NCI-H1105 (cell line): ENCODE measurements at places on chromosomes 6 and 20.
A peak's percentile ranks its signal among the peaks of the same experiment; 100 is the strongest.

DNA sequence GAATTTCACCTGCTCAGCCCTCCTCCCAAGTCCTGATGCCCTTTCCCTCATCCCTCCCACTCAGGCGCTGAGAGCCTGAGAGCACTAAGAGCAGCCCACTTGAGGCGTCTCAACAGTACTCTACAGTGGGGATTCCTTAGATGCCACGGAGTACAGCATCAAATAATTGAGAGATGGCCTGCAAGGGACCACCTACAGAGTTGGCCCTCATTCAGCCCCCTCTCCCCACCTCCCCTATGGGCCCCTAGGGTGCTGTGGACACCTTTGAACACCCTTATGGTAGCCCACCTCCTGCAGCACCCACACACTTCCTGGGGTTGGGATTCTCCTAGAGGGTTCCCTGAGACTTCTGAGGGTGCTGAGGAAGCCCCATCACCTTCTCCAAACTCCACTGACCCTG lies 37.1 kb upstream of the SIRPG start:
- DNase-seq, result no peak

DNA sequence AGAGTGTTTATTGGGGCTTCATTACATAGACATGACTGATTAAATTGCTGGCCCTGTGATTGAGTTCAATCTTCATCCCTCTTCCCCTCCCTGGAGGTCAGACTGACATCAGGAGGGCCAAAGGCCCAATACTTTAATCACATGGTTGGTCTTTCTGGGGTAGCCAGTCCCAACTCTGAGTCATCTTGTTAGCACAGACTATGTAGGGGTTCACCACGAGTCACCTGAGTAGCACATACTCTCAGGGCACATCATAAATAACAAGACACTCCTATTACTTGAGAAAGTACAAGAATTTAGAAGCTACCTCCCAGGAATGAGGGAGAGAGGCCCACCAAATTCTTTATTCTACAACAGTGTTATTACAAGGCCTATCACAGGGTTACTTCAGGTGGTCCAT lies 11.3 kb downstream of the GINS1 start:
- no peak for DNase-seq

- DNase-seq, result peak; percentile 81
These were observed 3.5 kb downstream of the SCML4 start for GRCh38 chr6:107820338-107821261.

GRCh38 chr6:40536442-40536841 lies 50.7 kb downstream of the LRFN2 start:
- DNase-seq, result no peak

DNA sequence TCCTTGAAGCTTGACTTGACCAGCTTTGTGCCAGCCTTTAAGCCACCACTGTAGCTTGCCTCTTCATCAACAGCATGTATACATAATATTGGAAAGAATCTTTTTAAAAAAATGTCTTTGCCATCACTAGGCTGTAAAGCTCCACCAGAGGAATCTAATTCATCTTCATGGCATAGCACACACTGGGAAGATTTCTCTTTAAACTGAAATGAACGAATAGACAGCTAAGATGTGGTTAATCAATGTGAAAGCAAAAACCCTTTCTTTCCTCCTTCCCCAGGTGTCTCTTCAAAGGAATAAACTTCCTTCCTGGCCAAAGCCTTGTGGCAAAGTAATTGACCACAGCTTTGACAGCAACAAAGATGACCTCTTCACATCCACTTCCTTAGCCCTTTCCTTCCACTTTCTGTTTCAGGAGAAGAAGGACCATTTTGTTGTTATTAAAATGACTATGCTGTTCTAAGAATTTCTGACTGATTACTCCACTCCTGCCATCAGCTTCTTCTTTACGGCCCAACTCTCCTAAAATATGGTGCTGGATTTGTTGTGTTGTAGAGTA lies 428.7 kb upstream of the SOX4 start:
- DNase-seq, result no peak

DNA sequence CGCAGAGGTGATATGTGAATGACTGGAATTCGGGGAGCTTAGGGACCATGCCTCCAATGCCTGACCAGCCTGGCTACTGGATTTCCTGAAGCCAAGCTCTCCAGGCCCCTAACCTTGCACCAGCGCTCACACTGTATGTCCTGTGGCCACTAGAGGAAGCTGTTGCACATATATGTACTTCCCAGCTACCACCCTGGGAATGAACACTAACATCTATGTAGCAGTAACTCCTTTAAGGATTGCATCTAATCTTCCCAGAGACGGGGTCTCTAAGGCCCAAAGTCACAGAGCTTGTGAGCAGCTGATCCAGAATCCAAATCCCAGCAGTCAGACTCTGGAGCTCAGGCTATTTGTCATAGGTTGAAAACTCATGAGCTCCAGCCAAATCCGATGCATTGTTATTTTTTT lies 20.4 kb upstream of the BPIFB1 start:
- no peak for DNase-seq

DNA sequence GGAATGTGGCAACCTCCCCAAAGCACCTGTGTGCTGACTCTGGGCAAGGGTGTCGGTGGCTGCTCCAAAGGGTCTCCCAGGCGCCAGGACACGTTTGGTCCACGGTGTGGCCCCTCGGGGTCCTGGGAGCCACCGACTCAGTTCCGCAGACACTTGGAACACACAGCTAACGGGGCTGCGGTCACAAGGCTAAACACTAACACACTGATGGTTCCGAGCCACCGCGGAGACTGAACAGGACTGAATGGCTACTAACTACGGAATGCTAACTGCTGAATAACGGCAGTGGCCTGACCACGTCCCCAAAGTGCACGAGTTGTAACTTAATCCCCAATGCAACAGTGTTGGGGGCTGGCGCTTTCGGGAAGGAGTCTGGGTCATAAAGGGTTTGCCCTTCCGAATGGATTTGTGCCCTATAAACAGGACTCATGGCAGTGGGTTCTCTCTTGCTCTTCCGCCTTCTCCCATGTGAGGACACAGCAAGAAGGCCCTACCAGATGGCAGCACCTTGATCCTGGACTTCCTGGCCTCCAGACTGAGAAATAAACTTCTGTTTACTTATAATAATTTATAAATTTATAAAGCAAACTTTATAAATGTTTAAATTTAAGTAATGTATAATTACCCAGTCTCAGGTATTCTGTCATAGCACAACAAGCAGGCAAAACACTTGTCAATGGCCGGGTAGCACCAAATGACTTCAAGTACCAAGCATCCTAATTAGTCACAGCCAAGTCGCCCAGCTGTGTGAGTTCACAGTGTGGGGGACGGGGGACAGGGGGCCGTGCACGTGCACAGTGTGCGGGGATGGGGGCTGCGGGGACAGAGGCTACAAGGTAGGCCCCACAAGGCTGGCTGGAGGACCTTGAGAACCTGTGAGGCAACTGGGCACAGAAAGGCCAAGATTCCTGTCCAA lies 2.3 kb upstream of the EEF1A2 start:
- no peak for DNase-seq

DNA sequence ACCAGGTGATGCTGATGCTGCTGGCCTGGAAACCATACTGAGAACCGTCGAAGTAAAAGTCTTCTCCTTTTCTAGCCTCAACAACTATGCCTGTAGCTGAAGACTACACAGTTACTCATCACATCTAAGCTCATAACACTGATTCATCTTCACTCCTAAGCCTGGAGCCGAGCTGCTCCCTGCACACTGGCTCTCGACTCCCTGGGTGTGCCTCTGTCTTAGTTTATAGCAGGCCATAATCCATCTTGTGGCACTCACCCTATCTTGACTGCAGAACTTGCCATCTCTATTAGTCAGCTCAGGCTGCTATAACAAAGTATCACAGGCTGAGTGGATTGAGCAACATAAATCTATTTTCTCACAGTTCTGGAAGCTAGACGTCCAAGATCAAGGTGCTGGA lies 191.0 kb downstream of the UNC5CL start:
- no peak for DNase-seq

DNA sequence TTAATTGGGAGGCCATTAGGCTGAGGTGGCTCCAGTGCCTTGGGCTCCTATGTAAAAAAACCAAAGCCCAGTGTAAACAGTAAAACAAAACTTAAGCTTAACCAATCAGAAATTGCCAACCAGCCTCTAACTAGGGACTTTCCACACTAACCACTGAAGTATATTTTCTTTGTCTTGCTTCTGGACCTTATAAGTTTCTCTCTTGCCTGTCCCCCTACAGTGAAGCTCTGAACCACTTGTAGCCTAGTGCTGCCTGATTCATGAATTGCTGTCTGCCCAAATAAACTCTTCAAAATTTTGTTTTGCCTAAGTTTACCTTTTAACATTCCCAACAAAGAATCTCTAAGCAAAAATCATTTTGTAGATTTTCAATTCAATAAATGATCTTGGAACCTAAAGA lies 28.2 kb downstream of the POPDC3 start:
- DNase-seq, result no peak

- DNase-seq, result no peak
These were observed 862 bp upstream of the TFAP2C start for GRCh38 chr20:56628015-56628872.

DNA sequence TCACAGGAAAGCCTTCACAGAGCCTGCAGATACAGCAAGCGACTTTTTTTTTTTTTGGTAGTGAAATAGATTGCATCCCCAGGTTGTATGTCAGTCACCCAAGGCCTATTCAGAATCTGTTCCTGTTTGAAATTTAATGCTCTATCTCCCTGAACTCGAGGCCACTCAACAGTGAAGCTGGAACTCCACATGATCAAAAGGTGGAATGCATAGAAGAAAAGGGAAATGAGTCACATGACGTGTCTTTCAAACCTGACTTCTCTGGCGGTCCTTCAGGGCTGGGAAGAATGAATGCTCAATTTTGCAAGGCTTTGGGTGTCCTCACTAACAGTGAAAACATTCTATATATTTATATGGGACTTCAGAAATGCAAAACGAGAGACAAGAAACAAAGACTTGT lies 88.4 kb upstream of the B3GAT2 start:
- DNase-seq, result no peak

DNA sequence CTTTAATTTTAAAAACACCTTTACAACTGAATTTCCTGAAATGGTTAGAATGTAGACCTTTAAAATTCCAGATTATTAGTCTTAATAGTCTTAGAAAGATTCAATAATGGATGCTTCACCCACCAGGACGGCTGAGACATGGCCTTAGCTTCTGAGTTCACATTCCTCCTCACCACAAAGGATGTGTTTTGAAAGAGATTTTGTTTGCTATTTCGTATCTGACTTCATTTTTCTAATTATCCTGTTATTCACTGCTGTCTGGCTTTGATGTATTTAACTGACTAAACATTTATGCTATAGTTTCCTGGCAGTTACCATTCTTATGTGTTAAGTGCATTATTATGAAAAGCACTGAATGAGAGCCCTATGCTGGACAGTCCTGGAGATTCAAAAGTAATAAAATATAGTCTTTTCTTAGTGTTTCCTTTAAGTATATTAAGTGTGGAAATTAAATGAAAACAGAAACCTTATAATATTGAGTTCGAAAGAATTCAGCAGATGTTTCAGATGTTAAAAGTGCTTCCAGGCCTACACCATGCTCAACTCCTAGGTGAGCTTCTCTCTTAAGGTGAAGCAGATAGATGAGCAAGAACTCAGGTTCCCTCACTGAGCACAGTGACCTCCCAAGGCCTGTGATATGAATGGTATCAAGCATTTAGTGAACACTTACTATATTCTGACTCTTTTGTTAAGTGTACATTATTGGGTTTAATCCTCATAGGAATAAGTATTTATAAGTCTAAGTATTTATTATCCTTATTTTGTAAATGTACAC lies 40.3 kb downstream of the MAP3K4 start:
- no peak for DNase-seq

- DNase-seq, result no peak
These were observed 16.9 kb downstream of the RBM38 start for GRCh38 chr20:57408131-57408530.

GRCh38 chr6:71577766-71578165 lies 289.2 kb downstream of the OGFRL1 start:
- no peak for DNase-seq

GRCh38 chr6:149166747-149167146 lies 150.8 kb upstream of the TAB2 start:
- peak; percentile 54 for DNase-seq

GRCh38 chr6:37008484-37009465 lies 3.3 kb downstream of the FGD2 start:
- DNase-seq, result no peak
